Bronchus fibroblast of lung (primary cell): ENCODE measurements at places on chromosomes 11 and 22. TPM values are rescaled to one million over a fixed set of nuclear protein-coding genes. Genes with fewer than 3 reads are reported as not detected.

Gene BDNF
- 7.1 and 8.4 TPM in 2 replicates for total RNA-seq

Gene CCS
- total RNA-seq: 28.2 and 29.4 TPM in 2 replicates

Gene VPREB1
- not detected in 2 replicates for total RNA-seq

Gene OR5B12
- total RNA-seq: not detected in 2 replicates

Gene MYOD1
- total RNA-seq: not detected in 2 replicates

Gene MFRP
- total RNA-seq: not detected in 2 replicates

Gene E2F8
- total RNA-seq: 3.3 and 3.9 TPM in 2 replicates
